ENCODE measurements at places on chromosomes 3 and 15.

DNA sequence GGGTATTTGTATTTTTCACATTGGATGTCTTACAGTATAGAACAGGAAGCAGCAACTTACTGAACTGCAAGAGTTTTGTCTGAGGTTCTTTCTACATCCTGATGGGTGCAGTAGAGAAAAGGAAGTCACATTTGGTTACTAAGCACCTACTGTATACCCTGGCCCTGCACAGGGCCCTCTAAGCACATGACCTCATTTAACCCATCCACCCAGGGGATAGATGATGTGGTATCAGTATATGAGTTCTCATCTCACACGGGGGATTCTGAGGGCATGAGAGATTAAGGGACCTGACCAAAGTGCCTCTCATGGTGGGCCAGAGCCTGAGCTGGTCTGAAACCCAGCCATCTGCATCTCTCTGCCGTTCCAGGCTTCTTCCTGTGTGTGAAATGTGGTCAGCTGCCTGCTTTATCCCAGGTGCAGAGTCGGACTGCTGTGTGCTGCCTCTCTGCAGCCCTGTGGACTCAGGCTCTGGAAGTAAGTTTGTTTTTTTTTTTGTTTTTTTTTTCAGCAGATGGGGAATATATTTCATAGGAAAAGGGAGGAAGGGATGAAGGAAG, 17.9 kb downstream of the SLC6A11 start:
- DNase-seq: no peak

- DNase-seq: no peak
These were observed 108.6 kb upstream of the SMAD3 start for GRCh38 chr15:66956672-66957430.

DNA sequence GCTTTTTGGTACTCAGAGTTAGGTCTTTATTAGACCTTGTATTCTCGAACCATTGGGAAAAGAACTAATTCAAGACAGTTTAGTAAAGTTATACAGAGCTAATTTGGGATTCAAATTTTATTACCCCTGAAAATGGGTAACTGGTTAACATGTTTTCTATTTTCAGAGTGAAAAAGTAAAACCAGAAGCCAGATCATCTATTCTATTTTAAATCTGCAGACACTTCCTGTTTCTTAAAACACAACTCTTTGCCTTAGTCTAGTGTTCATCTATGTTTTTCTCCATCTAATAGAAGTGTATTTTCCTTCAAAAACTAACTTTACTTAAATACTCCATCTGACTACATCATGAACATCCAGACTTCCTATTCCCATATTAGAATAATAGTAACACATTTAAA, 113.4 kb downstream of the CCNL1 start:
- DNase-seq: no peak

DNA sequence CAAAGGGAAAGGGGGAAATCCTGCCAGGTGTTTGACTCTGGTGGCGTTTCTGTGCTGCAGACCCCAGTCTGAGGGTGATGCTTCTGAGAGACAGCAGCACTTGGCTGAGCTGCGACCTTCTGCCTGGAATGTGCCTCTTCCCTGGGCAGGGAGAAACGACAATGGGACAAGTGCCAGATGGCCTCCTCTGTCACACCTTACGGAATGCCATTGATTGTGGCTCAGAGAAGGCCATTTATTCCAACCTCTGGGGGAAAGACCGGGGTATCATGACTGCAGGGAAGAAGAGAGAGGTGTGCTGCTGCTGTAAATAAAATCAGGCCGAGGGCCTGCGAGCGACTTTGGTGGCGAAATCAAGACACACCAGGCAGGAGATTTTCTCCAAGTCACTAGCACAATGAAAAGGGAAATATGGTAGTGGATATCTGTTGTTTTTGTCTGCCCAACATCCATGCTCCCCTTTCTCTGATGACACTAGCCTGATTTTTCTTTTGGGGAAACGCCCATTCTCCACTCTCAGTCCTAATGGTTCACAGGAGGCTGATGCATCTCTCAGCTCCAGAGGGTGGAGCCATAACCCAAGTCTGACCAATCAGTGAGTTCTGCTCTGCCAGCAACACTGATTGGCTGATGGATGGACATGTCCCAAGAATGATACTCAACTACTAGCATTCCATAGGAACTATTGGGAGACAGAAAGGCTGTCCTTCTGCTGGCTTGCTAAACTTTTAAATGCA, 336.1 kb downstream of the FOXP1 start:
- DNase-seq: peak; percentile 8

GRCh38 chr3:157067114-157067513, 92.8 kb downstream of the CCNL1 start:
- DNase-seq: no peak

DNA sequence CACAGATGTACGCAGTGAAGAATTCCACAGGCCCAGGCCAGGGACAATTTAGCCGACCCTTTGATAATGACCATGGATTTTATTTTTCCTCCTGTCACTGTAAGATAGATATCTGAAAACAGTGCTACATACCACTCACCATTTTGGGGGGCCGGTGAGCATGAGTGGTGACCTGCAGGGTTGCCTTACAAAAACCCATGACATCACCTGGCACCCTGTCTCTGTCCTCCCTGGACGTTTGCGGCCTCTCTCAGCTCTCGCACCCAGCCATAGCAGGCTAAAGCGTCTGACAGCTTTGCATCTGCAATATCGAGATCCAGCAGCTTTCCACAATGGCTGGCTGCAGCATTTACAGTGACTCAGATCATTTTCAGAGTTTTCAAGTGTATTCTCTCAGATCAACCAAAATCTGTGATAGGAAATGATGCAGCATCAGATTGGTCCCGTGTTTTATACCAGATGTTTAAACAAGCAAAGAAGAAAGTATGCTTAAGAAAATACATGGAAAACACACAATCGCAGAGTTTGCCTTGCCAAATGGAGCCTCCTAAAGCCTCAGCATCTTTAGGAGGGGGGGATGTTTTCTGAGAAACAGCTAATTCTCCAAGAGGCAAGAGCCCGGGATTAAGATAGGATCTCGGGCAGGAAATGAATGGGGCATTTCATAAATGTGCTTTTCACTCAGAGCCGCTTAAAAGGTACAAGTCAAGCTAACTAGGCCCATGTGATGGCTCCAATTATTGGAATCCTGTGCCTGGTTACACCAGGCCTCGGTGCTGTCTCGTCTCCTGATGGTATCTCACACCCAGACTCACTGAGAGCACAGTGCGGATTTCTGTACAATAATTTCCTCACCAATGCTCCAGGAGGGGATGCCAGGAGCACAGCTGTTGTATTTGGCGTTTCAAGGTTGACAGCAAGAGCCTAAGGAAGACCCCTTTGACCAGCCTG, 257.3 kb downstream of the XXYLT1 start:
- DNase-seq: no peak

GRCh38 chr3:187021748-187022402, 91.5 kb downstream of the ST6GAL1 start:
- peak; percentile 63 for DNase-seq

- no peak for DNase-seq
These were observed 895.6 kb downstream of the ROBO1 start for GRCh38 chr3:78872195-78872594.

- no peak for DNase-seq
These were observed 252.1 kb upstream of the ST8SIA2 start for GRCh38 chr15:92141607-92142006.

- no peak for DNase-seq
These were observed 24.1 kb downstream of the CCNL1 start for GRCh38 chr3:157135671-157136396.

GRCh38 chr3:99753268-99753975, 64.2 kb upstream of the CMSS1 start:
- DNase-seq: peak; percentile 75

GRCh38 chr15:67145710-67146109, 80.3 kb downstream of the SMAD3 start:
- DNase-seq: no peak

GRCh38 chr15:58495891-58496408, 64.2 kb downstream of the LIPC start:
- DNase-seq: no peak

DNA sequence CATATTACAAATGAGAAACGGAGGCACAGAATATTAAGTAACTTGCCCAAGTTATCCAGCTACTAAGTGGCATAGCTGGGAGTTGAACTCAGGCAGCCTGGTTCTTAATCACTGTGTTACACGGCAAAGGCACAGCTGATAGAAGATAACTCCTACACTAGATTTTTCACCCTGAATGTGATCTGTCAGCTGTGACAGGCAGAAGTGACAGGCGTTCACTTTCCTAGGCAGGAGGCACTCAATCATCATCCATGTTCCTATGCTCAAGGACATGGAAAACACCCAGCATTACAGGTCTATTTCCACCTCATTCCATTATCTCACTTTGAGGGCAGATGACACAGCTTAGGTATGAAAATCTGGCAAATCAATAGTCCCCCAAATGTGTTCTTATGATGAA, 35.6 kb downstream of the TBC1D2B start:
- DNase-seq: no peak

DNA sequence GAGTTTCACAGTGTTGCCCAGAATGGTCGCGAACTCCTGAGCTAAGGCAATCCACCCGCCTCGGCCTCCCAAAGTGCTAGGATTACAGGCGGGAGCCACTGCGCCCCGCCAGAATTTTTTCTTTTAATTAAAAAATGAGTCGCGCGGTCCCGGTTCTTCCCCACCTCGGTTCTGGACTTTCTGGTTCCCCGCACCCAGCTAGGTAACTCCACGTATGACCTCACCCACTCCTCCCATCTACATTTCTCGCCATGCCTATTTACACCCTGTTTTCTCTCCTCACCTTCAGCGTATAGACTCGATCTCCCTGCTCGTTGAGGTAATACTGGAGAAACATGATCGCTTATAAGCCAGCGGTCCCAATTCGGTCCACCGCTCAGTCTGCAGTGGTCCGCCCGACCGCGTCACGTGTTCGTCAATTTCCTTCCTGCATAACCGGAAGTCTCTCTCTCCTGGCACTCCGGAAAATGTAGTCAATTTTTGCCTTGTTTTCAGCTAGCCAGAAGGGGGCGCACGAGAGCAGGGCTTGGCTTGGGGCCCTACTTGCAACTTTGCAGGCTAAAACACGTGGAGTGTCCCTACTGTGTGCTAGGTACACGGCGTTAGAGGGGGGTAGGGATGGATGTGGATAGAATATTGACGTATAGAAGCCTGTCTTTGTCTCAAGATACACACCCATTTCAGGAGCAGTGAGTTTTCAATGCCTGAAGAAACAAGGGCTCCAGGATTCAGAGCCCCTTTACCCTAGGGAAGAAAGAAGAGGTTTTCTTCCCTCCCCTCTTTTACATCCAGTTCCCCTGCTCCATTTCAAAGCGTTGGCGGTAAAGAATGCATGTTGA, at the start of the genes NOP10 and NUTM1:
TSS of gene NOP10 (minus strand) at position 400 of the 839 bp plus-strand sequence. CDS start at position 337, 63 bp downstream.
TSS of gene NUTM1 (plus strand) at position 579 of the 839 bp plus-strand sequence. CDS start 382 bp downstream, outside the sequence.
- DNase-seq: peak; percentile 97

DNA sequence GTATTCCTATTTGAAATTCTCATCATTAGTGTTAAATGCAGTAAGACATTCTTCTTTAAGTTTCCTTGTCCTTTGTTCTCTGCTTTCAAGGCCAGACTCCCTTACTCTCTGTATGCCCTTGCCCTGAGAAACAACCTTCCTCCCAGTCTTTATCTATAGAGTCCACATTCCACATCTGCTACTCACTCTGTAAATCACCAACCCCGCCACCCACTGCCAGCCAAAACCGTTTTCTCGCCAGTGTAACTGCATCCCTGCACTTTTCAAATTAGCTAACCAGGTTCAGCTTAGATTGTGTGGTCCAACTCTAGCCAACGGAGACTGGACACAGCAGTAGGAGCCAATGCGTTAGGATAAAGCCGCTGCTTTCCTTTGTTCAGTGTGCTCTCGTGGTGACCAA, 402.4 kb upstream of the PDZRN3 start:
- DNase-seq: no peak

GRCh38 chr3:183534249-183534648, 21.3 kb downstream of the KLHL6 start:
- DNase-seq: no peak

Measured in erythroblast (primary cell).